ENCODE measurements at places on chromosomes 3 and 15. TPM values are rescaled to one million over a fixed set of nuclear protein-coding genes. Genes with fewer than 3 reads are reported as not detected.

The ITPKA gene
- total RNA-seq: not detected

The MFGE8 gene
- 40.0 TPM for total RNA-seq

The DRD3 gene
- total RNA-seq: not detected

The FRMD5 gene
- total RNA-seq: 0.59 TPM

The CCDC54 gene
- total RNA-seq: not detected

The CMSS1 gene
- 16.2 TPM for total RNA-seq

The GOLGA6B gene
- total RNA-seq: not detected

The DNAJB8 gene
- total RNA-seq: not detected

The HYKK gene
- total RNA-seq: 2.5 TPM

The HHLA2 gene
- not detected for total RNA-seq

The TRA2B gene
- 191 TPM for total RNA-seq

The TMEM212 gene
- total RNA-seq: not detected

The RBPMS2 gene
- total RNA-seq: 3.3 TPM

The GP5 gene
- 1.3 TPM for total RNA-seq

The LRRC31 gene
- total RNA-seq: 0.79 TPM

The CPEB1 gene
- total RNA-seq: 0.74 TPM

The SERINC4 gene
- total RNA-seq: not detected

The NOX5 gene
- total RNA-seq: 29.2 TPM

The ALG3 gene
- total RNA-seq: 28.2 TPM

All from spleen (tissue), 13 donors.